GOT3 (cell line): ENCODE measurements at places on chromosomes 12 and 14.

DNA sequence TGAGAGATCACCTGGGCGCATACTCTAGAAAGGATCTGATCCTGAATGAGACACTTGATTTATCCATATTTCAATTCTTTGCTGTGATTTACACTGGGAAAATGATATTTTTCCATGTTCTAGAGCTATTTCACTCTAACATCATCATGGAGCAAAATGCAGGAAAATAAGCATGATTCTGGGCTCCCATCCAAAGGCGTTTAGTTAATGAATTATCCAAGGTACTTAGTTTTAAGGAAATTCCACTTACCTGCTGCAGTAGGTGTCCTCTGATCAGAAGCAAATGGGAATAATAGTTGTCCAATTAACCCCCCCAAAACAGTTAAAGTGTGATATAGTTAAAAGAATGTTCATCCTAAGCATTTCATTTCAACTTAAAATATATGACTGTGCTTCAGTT lies 204.5 kb upstream of the PRKD1 start:
- no peak for DNase-seq

GRCh38 chr14:31096255-31096654 lies 70.1 kb upstream of the STRN3 start:
- no peak for DNase-seq

GRCh38 chr14:94390372-94391086 lies 2.1 kb upstream of the SERPINA1 start:
- DNase-seq, result no peak

- no peak for DNase-seq
Measured at GRCh38 chr12:51839310-51839947, 9.1 kb downstream of the FIGNL2 start.

DNA sequence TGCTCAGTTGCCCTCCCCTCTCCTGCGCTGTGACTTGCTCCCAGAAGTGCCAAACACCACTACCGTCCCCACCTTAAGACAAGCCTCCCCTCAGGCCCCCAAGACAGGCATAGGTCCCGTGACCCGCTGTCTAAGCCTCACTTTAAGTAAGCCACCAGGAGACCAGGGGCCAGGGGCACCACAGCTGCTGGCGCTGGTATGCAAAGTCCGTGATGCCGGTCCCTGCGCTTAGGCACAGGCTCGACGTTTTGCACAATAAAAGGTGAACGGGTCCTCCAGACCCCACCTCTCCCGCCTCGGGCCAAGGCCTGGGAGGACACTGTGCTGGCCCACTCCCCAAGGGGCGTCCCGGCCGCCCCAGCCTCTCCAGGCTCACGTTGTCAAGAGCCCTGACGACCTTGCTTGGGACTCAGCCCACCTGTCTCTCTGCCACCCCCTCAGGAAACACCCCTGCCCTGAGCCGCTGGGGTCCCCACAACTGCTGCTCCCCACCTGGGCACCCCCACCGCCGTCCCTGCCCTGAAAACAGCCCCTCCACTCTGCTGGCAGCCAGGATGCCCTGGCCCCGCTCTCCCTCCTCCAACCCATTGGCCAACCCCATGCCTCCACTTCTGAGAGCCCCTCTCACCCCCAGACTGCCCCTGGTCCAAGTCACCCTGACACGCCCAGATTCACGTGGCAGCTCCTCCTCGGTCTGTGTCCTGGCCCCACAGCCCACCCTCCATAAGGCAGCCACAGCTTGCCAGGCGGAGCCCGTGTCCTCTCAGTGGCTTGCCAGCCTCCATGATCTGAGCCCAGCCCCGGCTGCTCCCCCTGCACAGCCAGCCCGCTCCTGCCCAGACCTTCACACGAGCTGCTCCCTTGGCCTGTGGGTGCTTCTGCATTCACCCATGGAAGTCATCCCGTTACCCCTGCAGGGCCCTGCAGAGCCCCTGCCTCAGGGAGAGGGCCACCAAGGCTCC lies 11.9 kb downstream of the JAG2 start:
- DNase-seq, result no peak

DNA sequence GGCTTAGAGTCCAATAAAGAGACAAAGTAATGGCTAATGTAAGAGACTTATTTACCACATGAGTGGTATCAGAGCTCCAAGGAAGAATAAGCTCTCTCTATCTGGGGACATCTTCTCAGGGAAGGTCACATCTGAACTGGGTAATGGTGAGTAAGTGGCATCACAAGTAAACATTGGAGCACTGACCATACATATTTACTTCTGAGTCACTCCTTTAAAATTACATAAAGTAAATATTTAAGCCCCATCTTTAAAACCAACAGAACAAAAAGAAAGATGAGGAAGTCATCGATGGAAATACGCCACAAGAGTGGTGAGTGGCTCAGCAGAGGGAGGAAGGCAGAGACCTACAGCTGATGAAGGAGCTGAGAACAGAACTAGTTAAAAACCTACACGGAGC lies 159.9 kb downstream of the DUSP6 start:
- DNase-seq, result no peak

DNA sequence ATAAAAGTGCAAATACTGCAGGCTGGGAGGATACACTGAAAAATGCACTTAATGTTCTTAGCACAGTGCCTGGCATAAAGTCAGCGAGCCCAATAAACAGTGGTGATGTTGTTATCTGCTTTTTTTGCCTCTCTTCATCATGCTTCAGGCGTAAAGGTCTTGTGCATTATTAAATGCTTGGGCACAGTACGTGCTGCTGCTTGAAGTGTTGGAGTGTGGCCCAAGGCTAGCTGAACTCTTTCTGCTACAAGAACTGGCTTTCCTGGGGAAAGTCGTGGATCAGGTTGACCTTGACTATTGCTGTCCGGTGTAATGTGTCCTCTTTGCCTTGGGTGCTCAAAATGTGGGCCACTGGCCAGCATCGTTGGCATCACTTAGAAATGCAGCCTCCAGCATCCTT lies 43.0 kb downstream of the SMOC1 start:
- no peak for DNase-seq

DNA sequence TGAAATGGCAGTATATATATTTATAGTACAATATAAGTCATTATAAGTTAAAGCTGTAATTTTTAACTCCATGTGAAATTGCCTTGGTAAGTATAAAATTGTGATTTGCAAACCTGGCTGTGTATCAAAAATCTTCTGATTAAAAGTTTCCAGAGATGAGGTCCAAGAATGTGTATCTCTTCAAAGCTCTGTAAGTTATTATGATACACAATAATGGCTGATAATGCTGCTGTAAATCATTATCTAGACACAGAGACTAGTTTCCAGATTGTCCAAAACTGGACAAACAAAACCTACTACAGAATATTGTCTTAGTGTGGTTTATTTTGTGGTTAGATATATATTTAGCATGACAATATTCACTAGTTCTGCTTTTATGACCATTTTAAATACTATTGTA lies 514.8 kb downstream of the SLC6A15 start:
- no peak for DNase-seq

- DNase-seq, result no peak
Measured at GRCh38 chr14:67482231-67483164, 6.0 kb downstream of the TMEM229B start.

DNA sequence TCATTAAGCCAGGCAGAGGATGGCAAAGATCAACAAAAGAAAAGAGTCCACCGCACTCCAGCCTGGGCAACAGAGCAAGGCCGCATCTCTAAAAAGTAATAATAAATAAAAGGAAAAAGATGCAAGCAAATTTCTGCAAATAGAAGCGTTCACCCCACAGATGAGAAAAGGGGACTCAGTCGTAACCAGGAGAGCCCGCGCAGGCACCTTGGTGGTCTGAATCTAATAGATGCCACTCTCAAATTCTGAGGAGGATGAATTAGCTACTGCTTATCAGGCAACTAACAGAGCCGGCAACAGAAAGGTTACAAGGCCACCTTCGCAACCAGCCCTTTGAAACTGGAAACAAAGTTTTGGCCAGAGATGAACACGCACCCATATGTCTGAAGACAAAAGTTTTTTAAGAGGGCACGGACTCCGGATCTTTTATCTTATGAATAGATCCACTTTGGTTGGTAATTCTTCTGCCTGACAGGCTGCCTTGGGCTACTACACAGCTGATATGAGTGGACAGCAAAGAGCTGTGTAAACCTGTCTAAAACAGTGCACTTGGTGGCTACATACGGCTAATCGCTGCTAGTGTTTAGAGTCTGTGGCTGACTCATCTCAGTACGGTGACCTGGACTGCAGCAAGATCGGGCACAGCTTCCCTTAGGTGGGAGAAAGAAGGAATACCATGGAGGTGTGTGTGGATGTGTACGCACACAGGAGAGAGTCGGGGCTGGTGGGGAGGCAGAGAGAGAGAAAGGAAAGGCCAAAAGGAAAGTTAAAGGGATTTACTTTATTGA lies 32.9 kb upstream of the TTC7B start:
- DNase-seq, result no peak
